WTC11 (cell line): ENCODE measurements at places on chromosomes 13 and 19.

DNA sequence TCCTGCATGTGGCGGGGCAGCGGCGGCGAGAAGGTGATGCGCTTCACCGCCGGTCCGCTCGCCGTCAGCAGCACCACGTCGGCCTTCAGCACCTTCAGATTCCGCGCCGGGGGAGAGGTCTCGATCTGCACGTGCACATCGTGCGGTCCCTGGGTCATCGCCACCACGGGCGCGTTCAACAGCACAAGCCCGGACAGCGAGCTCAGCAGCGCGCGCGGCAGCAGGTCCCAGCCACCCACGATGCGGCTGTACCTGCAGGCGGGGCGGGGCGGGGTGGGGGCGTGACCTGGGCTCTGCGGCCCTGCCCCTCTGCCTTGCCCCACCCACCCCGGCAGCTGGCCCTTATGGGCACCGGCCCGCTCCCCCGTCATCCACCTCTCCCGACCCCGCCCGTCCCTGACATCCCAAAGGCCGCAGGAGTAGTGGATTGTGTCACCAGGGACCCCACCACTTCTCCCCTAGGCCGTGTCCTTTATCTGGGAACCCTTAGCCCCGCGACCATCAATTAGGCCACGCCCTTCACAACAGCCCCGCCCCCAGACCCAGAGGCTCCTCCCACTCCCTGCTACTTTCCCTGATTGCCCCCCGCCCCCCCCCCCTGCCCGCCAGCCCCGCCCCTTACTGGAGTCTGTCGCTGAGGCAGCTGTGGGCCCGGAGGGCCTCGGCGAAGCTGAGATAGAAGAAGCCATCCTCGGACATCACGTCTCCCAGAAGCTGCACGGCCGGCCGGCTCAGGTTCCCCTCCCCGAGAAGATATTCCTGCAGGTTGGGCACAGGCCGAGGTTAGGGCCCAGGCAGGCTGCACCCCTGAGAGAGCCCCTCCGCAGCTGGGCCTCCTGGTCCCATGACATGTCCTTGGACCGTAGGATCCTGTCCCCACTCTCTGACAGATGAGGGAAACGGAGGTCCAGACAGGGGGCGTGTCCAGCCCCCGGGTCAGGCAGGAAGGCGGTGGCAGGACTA, 6.1 kb downstream of the IL4I1 start:
- peak; percentile 85 for DNase-seq

GRCh38 chr19:1054102-1055027, 12.6 kb upstream of the ARHGAP45 start:
- DNase-seq: no peak

DNA sequence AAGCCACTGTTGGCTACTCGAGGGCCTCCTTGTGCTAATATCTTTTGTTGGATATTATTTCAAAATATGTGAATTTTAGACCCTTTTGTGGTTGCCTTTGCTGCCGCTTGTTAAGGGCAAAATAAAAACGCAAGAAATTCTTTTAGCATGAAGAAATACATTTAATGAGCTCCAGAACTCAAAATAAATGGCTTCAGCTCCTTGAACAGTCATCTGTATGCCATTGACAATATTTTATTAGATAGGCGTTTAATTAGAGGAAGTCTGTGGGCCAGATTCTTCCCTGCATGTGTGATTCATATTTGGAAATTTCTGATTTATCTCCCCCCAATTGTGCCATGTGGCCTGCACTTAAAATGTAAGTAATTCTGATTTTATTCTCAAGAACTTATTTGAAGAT, 177.2 kb downstream of the STK24 start:
- DNase-seq: no peak

DNA sequence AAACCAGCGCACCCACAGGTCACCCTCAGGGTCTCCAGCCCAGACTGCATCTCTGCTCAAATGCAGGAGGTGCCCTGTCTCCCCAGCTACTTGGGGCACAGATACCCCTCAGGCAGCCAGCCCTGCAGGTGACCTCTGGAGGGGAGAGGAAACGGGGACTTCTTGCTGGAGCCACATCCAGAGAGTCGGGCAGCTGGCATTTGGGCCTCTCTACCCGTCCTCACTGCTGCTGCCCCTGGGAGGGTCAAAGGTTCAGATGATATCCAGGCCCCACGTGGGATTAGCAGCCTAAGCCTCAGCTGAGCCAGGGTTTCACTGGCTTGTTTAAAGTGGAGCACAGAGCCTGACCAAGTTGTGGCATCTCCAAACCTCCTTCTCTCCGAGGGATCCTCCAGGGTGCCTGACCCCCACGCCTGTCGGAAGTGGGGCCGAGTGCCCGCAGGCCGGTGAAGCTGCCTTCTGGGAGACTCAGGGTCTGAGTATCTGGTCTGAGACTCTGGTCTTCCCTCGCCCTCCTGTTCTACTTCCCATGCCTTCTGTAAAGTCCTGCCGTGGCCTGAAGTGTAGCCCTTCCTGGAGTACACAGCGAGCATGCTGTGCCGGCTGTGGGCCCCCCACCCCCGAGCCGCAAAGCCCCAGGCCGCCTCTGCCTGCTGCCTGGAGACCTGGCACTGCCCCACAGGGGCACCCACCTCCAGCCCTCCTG, 2.1 kb downstream of the RASA3 start:
- DNase-seq: no peak

GRCh38 chr13:34241332-34241731, 423.4 kb downstream of the RFC3 start:
- DNase-seq: no peak

- no peak for DNase-seq
Measured at GRCh38 chr19:51034704-51035103, at the start of gene KLK12. KLK12 (minus strand) TSS chr19:51035002; CDS start chr19:51034621, 381 bp downstream.

GRCh38 chr13:102724923-102725322, 30.1 kb upstream of the METTL21C start:
- DNase-seq: no peak

DNA sequence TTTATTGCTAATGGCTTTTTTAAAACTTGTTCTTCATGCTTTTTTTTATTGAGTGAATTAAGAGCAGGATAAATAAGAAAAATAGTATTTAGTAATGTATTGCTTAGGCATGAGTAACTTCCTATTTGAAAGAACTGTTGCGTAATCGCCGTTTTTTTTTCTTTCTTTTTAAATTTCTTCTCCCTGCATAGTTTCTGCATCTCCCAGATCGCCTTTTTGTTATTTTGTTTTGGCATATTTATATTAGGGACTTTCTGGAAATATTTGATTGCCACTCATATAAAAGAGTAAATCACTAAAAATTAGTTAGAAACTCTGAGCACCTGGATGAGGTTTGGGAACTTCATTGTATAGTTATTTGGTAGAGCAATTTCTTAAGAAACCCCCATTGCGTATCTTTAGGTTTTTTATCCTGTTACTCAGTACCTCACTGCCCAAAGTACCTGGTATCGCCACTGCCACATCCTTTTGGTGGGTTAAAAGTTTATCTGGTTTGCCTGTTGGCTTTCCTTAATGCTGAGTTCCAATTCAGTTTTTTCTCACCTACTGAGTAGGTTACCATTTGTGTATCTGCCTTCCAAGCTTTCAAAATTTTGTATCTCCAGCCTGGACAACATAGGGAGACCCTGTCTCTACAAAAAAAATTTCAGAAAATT, 36.2 kb upstream of the LPAR6 start:
- DNase-seq: no peak

- DNase-seq: peak; percentile 30
Measured at GRCh38 chr19:14021474-14021873, 6.5 kb upstream of the RLN3 start.

- DNase-seq: no peak
Measured at GRCh38 chr13:60924856-60925255, 490.8 kb downstream of the PCDH20 start.

- no peak for DNase-seq
Measured at GRCh38 chr13:100129605-100130004, 40.7 kb downstream of the PCCA start.

DNA sequence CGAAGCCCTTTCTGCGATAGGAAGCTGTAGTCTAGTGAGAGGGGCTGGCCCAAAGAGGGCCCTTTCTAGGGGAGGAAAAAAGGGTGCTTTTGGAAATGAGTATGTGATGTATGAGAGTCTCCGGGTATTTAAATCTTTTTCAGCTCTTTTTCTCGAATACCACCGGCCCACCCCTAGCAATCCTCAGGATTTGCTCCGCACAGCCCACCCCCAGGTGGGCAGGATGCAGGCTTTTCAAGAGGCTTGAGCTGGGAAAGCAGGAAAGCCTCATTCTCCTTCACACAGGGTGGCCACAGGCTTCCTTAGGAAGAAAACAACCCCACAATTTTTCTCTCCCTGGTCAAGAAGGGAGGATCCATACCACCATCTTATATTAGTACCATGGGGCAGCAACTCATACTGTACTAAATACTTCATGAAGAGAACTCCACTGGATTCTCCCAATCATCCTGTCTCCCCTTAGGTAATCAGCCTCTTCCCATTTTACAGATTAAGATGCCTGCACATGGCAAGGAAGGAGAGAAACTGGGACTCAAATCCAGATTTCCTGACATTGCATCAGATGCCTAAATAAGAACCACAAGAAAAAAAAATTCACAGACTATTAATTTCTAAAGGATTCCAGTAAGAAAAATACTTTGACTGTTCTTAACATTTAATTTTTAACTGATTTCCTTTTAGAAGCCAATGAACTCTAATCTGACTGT, 84.4 kb downstream of the STK24 start:
- DNase-seq: no peak

- no peak for DNase-seq
Measured at GRCh38 chr13:71260246-71260645, 606.8 kb downstream of the DACH1 start.

- no peak for DNase-seq
Measured at GRCh38 chr13:82698941-82699340, 1183.3 kb downstream of the SLITRK1 start.

- no peak for DNase-seq
Measured at GRCh38 chr13:26549713-26550112, 7.8 kb upstream of the WASF3 start.

DNA sequence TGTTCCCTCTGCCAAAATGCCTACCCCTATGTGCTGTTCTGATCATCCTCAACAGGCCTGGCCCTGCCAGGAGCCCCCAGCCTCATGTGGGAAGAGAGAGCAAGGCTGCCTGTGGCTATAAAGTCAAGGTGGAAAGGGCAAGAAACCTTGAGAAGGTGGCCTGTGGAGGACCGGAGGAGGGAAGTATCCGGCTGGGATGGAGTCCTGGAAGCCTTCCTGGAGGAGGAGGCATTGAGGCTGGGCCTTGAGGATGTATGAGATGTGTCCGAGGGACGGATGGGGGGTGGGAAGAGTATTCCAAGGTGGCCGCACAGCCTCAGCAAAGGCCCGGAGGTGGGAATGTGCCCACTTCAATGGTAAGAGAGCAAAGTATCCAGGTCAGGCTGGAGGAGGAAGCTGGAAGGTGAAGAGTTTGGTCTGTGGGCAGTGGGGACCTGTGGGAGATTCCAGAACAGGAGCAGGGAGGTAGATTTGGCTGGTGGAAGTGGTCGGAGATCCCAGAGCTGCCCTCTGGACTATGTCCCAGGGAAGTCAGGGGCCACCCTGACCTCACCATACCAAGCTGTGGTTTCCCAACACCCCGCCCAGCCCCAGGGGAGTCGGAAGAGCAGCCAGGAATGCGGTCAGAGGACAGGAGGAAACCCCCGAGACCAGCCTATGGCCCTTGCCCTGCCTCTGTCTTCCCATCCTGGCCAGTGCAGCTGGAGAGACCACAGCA, 3.0 kb upstream of the PLIN4 start:
- no peak for DNase-seq

- DNase-seq: no peak
Measured at GRCh38 chr13:42119875-42120274, 71.4 kb downstream of the DGKH start.

- DNase-seq: no peak
Measured at GRCh38 chr13:57558051-57558467, 73.5 kb upstream of the PCDH17 start.

- DNase-seq: no peak
Measured at GRCh38 chr13:31369213-31369612, 169.4 kb downstream of the B3GLCT start.

GRCh38 chr19:33432446-33433170, 59.1 kb downstream of the CEBPG start:
- no peak for DNase-seq

DNA sequence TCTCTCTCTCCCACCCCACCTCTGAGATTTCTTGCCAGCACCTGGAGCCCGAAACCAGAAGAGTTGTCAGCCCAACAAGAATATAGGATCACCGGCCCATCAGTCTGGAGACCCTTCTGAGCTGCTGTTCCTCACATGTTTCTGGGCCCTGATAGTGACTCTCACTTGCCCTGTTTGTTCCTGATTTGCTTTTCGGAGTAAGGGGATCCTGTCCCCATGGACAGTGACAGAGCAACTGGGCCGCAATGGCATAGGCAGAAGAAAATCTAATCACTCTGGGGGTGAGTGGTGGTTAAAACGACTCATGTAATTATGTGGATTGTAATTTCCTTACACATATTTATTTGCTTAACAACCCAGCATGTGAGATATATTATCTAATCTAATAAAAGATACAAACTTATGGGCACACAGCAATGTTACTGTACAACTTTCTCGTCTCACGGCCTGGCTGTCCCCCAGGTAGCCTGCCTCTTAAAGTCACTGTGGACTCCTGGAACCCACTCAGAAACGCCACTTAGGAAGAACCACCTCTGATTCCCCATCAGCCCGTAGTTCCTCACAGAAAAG, 663 bp upstream of the SMAD9 start:
- DNase-seq: no peak

GRCh38 chr19:21498651-21499050, 6.8 kb upstream of the ZNF429 start:
- DNase-seq: no peak

- DNase-seq: peak; percentile 50
Measured at GRCh38 chr13:96090240-96091101, 564 bp downstream of the HS6ST3 start.

- DNase-seq: no peak
Measured at GRCh38 chr13:35994131-35994966, 136.8 kb downstream of the DCLK1 start.

DNA sequence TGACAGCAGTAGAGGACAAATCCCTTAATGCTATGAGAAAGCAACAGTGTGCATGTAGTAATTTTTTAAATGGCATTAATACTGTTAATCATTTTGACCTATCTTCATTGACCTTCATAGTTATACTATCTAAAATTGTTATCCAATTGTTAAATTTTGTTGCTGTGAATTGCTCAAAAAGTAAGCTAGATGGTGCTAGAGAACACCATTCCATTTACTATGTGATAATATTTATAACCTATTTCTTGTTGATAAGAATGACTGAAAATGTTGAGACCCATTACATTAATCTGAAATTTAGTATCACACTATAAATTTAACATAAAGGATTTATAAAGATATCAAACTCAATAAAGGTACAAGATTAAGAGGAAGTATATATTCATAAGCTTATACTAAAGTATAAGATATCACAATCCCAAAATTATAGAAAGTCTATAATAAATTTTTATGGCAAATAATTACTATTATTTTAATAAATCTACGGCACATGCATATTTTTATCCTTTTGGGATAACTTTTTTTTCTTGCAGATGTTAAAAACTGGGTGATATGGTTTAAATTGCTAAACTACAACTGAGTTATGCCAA, 1573.3 kb downstream of the PCDH9 start:
- DNase-seq: no peak

- DNase-seq: no peak
Measured at GRCh38 chr19:2634228-2634951, 68.1 kb downstream of the GNG7 start.
